ENCODE measurements at places on chromosomes 4 and X.

- no peak for DNase-seq
Measured at GRCh38 chr4:6986072-6986780, 56.9 kb upstream of the TADA2B start.

- DNase-seq, result no peak
Measured at GRCh38 chrX:23935106-23935505, 27.3 kb downstream of the CXorf58 start.

DNA sequence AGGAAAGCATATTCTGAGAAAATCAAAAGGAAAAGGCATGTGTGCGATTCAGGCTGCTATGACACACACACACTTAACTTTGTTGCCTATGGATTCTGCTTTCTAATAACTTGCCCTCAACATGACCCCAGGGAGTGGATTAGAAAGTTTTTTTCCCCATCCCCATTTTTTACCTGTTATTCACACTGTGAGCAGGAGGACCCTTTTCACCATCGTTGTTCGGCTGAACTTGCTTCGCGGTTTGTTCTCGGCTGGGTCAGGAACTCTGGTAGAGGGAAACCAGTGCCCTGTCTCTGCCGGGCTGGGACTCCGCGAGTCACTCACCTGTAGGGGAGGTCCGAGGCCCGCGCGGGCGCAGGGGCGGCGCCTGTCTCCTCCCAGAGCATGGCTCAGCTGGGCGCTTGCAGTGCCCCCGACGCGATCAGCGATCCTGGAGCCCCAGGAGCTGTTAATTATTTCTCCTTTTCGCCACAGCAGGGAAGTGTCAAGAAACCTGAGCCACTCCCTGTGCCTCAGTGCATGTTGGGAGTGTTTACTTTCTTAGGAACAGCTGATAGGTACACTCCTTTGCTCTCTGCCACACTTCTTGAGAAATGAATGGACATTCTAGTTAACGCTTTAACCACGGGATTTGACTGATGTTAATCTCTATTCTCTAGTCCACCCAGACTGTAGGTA, at the start of gene RASSF6:
Gene RASSF6, minus strand, starts transcription at position 322 of the 678 bp plus-strand sequence. CDS start 8,641 bp downstream, outside the sequence.
- DNase-seq, result peak; percentile 3

DNA sequence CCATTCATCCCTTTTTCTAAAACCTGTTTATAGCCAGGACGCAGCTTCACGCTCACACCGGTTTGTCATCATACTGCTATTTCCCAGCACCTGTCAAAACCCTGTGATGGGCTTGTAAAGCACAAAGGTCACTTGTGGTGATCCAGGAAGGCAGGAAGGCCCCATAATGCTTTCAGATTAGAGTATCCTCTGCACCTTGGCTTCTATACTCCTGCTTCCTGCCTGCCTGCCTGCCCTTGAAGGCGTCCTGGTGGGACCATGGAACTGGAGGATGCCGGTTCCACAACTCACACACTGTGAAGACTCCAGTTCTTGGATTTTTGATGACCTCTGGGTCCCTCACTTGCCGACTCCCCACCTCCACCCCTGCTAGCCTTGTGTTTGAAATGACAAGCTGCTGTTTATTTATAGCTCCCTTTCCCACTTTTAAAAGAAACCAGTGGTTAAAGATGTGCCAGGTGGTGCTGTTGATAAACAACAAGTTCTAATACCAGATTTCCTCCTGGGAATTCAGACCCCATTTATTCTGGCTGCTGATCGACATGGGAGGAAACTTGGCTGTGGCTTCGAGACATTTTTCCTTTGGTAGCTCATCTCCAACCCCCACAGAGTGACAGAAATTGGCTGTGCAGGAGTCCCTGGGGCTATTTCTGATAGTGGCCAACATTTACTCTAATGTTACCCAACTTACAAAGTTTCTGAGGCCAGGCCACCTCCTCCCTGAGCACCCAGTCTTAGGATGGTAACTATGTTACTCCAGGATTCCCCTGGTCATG, 211.5 kb downstream of the KDR start:
- no peak for DNase-seq

GRCh38 chr4:101037938-101038413, 309.4 kb downstream of the PPP3CA start:
- DNase-seq, result no peak

DNA sequence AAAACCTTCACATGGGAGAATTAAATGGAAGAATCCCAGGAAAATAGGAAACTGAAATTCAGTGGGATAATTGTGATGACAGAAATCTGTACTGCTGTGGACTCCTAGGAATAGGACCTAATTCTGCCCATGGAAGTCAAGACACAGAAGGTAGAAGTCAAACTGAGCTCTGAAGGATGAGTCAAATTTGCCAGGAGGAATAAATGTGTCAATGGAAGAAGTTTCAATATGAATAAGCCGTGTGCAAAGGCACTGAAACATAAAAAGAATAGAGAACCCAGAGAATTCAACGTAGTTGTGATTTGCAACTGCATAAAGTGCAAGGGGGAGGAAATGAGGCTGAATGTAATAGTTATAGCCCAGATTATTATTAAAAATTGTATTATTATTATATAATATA, 11.6 kb downstream of the ENAM start:
- DNase-seq, result no peak
